Stimulated activated CD4-positive, alpha-beta T cell treated with anti-CD3 and anti-CD28 coated beads, Interleukin-2, amount 100 ng/mL, for 48 hours (primary cell): ENCODE measurements at places on chromosomes 1 and 21.
A peak's percentile ranks its signal among the peaks of the same experiment; 100 is the strongest.

DNA sequence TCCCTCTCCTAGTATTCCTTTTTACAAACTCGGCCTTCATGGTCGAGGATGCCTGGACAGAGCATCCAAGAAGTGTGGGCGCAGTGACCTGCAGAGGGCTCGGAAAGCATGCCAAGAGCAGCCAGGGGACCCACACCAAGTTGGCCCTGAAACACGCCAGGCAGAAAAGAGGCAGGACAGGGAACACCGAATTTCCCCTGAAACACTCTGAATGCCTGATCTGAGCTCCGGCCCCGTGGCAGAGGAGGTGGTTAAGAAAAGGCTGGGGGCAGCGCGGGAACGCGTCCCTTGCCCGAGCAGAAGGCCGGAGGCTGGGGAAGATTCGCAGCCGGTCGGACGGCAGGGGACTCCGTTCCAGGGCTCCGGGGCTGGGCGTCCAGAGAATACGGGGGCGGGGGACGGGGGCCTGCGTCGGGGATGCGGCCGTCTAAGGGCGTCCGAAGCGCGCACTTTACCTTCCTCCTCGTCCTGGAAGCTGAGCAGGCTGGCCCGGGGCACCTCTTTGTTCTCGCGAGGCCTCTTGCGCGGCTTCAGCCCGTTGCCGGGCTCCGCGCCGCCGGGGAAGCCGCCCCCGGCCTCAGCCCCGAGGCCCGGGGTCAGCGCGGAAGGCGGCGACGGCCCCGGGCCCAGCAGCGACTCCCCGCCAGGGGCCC lies 558 bp downstream of the PAXBP1 start:
- DNase-seq = peak; percentile 10

GRCh38 chr1:225876900-225877510 lies 5.2 kb downstream of the TMEM63A start:
- DNase-seq = no peak

- DNase-seq = no peak
Measured at GRCh38 chr1:31207569-31207968, 32.1 kb downstream of the NKAIN1 start.

- DNase-seq = no peak
Measured at GRCh38 chr21:46191686-46192575, 7.7 kb upstream of the SPATC1L start.

DNA sequence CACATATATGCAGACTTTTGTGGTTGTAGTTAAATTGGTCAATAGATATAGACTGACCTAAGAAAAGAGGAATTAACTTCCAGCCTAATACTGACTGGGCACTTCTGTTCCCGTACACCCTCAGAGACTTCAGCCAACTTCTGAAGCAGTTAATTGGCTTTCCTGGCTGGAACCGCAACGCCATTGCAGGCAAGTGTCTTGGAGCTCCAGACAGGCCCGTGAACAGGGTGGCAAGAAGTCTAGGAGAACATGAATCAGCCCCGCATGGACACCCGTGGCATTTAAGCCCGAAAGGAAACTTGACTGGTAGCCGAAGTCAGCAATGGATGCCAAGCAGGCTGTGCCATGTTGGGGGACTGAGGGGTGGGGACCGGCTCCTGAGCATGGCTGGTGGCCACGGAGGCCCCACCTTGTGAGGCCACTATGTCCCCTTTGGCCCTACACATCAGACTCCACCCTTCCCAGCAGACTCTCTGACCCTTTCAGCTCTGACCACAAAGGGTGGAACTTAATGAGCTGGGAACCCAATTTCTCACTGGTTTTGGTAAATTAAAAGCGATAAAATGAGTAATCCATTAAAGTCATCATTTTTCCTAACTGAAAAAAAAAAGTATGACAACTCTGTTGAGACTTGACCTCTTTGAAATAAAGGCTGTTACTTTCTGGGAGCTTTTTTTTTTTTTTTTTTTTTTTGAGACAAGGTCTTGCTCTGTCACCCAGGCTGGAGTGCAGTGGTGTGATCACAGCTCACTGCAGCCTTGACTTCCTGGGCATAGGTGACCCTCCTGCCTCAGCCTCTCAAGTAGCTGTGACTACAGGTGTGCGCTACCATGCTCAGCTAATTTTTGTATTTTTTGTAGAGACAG lies 54.1 kb downstream of the RUNX1 start:
- no peak for DNase-seq

GRCh38 chr1:81484284-81484683 lies 316.4 kb upstream of the ADGRL2 start:
- DNase-seq = no peak

DNA sequence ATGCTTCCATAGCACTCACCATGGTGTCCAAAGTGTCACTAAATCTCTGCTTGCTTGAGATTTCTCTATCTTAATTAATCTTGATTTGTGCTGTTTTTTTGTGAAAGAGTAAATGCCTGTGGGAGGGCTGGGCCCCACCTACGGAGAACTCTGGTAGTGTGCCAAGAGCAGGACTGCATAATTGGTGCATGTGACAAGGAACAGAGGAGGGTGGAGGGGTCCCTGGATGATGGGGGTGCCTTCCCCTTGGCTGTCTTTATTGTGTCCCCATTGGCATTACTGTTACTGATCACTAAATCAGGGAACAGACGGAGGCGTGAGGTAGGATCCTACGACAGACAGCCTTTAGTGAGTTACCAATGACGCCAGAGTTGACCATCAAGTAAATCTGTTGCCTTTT lies 223.4 kb downstream of the DISC1 start:
- DNase-seq = no peak

- peak; percentile 67 for DNase-seq
Measured at GRCh38 chr1:98053471-98054366, 132.9 kb upstream of the DPYD start.

DNA sequence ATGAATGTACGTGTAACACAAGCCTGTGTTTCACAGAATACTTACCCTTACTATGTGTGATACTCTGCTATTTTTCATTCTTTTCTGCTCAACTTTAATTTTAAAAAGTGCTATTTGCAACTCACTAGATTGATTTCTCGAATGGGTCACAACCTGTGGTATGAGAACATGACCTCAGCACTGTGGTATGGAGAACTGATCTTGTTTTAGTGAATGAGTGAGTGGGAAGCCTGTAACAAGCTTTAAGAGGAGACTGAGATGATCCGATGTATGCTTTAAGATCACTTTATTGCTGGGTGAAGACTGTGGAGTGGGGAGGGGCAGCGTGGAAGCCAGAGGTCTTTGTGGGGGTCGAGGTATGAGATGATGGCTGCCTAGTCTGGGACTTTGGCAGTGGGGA lies 21.6 kb downstream of the MECR start:
- no peak for DNase-seq

DNA sequence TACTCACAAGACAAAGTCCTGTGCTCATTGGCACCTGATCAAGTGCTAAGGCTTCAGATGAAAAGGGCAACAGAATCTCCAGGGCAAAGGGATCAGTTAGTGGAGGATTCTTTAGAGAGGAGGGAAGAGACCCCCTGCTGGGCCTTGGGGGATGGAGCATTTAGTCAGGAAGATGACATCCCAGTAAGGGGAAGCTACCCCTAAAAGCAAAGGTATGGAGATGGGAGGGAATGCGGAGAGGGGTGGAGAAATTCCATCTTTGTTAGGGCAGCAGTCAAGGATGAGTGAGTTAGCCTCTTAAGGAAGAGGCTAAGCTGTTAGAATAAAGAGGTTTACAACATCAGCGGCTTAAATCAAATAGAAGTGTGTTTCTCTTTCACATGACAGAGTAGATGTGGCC lies 67.4 kb downstream of the ST6GALNAC3 start:
- DNase-seq = no peak

GRCh38 chr1:26459148-26459547 lies 13.1 kb upstream of the HMGN2 start:
- no peak for DNase-seq

- DNase-seq = no peak
Measured at GRCh38 chr1:112882271-112882744, 73.7 kb downstream of the SLC16A1 start.

- DNase-seq = no peak
Measured at GRCh38 chr1:117493906-117494305, 111.9 kb upstream of the TENT5C start.

- no peak for DNase-seq
Measured at GRCh38 chr1:153506386-153506785, 29.4 kb downstream of the S100A6 start.

DNA sequence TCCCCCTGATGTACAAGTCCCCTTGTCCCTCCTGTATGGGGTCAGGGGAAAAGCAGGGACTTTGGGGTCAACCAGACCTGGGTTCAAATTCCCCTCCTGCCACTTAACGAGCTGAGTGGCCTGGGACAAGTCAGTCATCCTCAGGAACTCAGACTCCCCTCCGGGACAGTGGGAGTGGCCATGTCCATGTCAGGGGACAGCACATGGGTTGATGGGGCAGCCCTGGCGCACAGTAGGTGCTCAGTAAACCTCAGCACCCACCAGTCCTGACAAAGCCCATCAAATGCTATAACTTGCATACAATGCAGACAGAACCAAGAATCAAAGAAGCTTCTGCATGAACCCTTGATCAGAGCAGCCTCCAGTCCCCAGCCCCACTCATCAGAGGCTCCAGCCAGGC lies 30.0 kb downstream of the MATN1 start:
- no peak for DNase-seq

DNA sequence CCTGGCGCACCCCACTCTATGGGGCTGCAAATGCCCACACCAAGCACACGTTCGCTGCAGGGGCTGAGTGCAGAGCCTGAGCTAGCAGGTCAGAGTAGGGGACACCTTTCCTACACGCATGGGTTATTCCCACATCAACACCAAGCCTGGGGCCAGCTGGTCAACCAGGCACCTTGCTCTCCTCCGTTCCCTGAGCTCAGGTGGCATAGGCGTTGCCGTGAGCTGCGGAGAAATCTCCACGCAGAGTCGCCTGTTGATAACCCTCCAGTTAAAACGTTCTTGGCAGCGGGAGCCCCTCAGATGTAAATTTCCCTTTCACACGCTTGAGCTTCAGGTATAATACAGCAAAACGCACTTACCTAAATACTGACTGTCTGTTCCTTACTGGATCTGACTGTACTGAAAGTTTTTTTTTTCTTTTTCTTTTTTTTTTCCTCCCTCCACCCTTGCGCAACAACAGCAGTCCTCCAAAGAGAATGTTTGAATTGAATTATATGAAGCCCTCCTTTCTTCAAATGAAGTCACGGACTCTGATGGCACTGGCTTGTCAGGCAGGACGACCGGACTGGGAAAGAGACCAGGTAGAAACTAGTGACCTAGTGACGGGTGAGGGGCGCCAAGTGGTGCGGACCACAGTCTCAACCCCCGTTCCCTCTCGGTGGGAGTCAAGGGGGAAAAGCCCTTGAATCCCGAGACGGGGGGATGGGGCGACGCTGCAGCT lies 2.1 kb downstream of the BRINP3 start:
- DNase-seq = no peak

DNA sequence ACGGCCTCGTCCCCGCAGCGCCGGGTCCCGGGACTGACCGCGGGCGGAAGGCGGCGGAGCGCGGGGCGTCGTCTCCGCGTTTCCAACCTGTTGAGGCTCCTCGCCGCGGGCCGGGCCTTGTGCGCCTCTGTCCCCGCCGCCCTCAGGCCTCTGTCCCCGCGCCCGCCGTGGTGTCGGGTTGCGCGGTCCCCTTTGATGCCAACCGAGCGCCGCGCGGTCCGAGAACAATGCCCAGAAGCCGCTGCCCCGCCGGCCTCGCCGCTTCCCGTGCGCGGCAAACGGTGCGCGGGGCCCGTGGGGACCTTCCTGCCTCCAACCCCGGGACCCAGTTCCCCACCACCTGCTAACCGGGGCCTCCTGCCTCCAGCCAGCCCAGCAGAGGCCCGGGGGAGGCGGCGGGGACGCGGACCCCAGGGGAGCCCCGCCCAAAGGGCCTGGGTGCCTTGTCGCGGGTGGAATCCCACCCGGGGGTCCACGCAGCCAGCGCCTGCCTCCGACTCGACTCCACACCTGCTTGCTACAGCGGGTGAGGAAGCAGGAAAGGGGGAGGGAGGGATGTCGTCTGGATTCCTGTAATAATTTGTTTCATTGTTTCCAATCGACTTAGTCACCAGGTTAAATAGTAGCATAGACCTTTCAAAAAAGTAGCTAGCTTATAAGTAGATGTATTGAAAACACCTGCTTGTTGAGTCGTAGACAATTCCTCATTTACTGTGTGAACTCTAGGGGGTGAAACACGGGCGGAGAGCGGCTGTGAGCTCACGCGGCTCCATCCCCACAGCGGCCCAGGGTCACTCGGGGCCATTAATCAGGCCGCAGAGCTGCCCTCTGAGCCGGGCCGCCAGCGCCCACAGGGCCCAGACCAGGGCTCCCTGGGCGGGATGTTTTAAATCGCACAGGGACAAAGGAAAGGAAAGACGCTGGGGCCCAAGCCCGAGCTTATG lies 1.1 kb downstream of the COL18A1 start:
- DNase-seq = peak; percentile 14

DNA sequence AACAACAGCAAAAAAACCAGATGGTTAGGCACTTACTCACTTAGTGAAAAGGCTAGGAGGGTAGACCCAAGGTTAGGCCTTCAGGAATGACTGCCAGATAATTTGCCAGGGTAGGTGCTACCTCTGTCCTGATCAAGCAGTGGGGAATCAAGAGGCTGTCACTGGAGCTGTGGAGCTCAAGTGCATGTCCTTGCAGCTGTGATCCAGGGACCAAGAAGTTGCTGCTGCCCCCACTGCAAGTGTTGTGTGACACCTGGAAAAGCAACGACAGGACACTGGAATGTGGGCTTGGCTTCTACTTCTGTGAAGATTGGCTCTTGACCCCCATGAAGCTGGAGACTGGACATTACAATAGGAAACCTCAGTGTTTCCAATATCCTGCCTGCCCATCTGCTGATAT lies 72.1 kb downstream of the PEX14 start:
- DNase-seq = no peak

- DNase-seq = no peak
Measured at GRCh38 chr1:10718083-10718415, 78.4 kb downstream of the CASZ1 start.

DNA sequence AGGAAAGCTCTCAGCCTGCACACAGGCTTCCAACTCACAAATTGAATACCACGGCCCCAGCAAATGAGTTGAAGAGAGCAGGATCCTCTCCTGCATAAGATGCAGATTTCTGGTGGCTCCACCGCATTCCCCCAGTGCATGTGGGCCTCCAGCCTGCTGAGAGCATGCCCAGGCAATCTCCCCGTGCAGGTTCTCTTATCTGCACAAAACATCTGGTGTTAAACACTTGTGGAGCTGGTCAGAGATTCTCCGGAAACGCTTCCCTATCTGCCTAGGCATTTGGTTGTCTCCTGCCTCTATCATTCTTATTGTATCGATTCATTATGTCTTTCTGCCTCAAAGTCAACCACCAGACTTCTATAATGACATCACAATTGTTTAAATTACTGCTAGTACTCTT lies 1349.0 kb upstream of the B3GALT2 start:
- DNase-seq = no peak

DNA sequence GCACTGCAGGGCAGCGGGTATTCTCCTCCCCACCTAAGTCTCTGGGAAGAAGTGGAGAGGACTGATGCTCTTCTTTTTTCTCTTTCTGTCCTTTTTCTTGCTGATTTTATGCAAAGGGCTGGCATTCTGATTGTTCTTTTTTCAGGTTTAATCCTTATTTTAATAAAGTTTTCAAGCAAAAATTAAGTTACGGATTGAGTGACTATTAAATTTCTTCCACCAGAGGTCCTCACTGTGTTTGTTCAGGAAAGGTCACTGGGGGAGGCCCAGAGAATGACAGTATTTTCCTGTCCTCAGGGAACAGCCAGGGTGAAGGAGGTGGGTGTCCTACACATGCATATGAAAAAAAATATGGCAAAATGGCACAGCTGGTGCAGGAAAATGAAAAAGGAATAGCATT lies 4.4 kb upstream of the ELF3 start:
- no peak for DNase-seq

GRCh38 chr1:84712276-84712874 lies 22.1 kb upstream of the SSX2IP start:
- DNase-seq = no peak
